ENCODE measurements at places on chromosomes 7 and 10.

GRCh38 chr10:95683966-95684365 lies 9.8 kb downstream of the TCTN3 start:
- no peak for DNase-seq

DNA sequence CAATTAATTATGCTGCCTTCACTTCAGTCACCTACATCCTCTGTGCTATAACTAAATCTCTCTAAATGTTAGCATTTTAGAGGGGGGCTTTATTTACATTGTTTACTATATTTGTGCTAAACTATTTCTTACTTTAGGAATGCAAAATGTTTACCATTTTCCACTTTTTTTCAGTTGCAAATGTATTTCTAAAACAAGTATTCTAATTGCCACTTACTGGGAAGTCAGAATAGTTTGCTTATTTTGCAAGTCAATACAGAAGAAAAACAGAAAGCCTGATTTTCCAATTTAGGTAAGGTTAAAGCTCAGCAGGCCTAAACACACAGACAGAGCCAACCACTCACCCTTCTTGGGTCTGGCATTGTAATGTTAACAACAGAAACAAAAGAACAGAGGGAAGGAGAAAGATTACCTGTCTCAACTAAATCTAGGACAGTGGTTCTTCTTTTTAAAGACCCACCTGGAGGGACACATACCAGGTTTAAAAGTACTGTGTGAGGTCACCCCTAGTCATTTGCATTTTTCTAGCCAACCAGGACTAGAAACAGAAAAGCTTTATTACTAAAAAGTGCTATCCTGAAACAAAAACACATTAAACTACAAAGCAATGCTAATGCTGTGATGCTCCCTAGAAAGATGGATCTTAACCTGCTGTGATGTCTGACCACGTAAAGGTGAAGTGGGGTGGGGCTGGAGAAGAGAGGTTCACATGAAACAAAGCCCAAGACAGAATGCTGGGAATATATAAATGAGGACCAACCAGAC lies 178.2 kb downstream of the SLC25A13 start:
- DNase-seq: no peak

GRCh38 chr10:92999191-92999590 lies 61.4 kb upstream of the CYP26C1 start:
- DNase-seq: no peak

DNA sequence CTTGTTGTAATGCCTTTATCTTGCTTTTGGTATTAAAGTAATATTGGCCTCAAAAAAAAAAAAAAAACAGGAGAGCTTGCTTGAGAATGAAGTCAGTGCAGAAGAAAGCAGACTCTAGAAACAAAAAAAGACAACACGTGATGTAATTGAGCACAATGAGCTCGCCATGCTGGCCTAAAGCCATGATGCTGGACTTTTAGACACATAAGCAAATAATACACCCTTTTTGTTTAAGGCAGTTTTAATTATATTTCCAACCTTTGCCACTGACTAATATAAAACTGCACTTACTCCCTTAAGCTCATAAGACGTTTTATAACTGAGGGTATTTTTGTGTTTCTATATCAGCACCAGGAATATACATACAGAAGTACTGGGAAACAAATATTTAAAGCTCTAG lies 798.3 kb downstream of the KCNMA1 start:
- no peak for DNase-seq

DNA sequence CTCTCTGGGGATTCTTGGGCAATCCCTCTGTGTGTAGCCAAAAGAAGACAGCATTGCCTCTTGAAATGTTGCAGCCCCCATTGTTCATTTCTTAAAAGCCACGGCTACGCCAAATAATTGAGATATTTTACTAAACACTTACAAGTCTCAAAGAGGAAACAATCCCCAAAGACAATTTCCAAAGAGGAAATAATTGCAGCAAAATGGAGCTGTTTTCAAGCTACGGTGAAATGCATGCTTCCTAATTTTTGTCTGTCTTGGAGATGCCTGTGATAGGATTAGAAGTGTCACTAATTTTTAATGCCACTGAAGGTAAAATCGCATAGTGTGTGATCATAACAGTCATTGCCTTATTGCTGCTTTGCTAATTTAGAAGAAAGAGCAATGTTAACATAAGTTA lies 72.9 kb upstream of the NAMPT start:
- DNase-seq: peak; percentile 32
